ENCODE measurements at places on chromosomes 4 and X.

GRCh38 chr4:188031751-188032150 lies 36.2 kb downstream of the ZFP42 start:
- DNase-seq, result no peak

GRCh38 chr4:101328063-101328602 lies 19.2 kb downstream of the PPP3CA start:
- no peak for DNase-seq

GRCh38 chr4:123649645-123650391 lies 253.2 kb downstream of the SPRY1 start:
- DNase-seq, result peak; percentile 72

DNA sequence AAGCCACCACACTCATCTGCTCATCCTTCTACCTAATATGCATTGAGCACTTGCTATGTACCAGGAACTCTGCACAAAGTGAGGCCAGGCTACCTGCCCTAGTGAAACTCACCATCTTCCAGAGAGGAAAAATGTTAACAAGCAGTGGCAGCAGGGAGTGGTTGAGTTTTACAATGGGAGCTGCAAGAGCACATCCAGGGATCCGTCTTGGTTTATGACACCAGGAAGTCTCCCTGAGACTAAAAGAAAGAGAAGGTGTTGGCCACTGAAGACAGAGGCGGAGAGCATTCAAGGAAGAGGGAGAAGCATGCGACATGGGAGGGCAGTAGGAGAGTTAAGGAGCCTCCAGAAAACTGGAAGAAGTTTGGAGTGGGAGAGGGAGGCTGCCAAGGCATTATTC lies 178.1 kb upstream of the CPEB2 start:
- no peak for DNase-seq

- DNase-seq, result no peak
Observed at GRCh38 chr4:37648084-37648817, 37.9 kb downstream of the RELL1 start.

GRCh38 chr4:100340512-100341485 lies 150.5 kb upstream of the DDIT4L start:
- DNase-seq, result no peak

DNA sequence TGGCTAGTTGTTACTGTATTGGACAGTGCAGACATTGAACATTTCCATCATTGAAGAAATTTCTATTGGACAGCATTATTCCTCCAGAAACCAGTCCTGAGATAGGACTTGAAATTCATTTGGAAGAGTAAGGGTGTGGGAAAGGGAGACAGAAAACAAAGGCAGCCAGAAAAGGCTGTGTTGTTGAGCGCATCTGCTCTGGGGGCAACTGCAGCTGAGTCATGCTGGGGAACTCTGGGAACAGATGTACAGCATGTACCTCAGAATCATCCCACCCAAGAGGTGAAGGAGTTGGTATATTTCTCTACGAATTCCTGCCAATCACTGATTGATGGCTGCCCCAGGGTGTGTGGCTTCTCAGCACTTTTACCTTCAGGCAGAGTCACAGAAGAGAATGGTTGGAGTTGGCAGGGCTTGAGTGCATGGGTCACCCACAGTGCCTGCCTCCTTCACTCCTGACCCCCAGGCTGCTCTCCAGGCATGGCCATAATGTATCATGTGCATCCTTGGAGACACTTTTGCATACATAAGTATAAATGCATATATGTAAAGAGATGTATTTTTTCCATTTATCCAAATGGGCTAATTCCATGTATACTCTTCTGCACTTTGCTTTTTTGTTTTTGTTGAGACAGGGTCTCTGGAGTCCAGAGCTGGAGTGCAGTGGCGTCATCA lies 39.4 kb downstream of the GEMIN8 start:
- DNase-seq, result no peak

GRCh38 chrX:55008571-55009358 lies 8.6 kb downstream of the APEX2 start:
- DNase-seq, result no peak

DNA sequence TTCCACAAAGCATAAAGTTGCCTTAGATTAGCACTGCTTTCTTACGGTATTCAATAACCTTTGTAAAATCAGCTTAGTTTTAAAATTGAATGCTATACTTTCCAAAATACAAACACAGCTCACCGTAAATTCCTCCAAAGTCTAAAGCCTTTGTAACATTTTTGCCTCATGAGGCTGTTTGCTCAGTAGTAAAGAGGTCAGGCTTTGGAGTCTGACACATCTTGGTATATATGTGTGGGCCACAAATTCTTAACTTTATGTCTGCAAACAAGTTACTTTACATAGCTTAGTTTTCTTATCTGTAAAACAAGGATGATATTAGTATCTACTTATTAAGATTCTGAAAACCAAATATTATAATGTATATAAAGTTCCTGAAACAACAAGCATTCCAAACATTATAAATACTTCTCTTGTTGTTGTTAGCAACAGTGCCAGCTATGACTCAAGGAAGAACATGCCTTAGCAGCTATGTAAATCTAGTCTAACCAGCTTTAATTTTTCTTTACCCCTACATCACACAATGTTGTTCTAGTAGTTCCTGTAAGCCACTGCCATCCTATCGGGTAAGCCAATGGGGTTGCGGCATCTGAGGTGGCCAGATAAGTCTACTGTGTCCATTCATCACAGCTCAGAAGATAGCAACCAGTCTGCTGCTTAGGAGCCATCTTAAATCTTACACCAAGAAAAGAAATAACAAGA lies 709.0 kb downstream of the KLHL13 start:
- no peak for DNase-seq

- no peak for DNase-seq
Observed at GRCh38 chr4:173859091-173859713, 329.2 kb upstream of the HAND2 start.

GRCh38 chr4:140707325-140707724 lies 48.9 kb downstream of the TBC1D9 start:
- no peak for DNase-seq

DNA sequence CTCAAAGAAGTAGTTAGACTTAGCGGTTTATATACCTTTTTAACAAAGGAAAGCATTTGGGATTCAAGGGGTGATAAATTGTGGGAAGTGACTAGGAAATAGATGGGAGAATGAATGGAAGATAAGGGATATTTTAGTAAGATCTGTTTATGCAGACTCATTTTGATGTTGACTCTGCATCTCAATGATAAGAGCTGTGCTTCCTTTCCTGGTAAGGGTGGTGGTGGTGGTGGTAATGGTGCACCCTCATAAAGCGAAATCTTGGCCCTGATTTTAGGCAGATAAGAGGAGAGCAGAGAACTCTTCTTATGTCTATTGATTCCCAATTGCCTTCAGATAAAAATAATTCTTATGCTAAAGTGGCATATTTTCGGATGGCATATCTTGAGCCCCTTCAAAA lies 197.1 kb downstream of the SPRY1 start:
- no peak for DNase-seq

DNA sequence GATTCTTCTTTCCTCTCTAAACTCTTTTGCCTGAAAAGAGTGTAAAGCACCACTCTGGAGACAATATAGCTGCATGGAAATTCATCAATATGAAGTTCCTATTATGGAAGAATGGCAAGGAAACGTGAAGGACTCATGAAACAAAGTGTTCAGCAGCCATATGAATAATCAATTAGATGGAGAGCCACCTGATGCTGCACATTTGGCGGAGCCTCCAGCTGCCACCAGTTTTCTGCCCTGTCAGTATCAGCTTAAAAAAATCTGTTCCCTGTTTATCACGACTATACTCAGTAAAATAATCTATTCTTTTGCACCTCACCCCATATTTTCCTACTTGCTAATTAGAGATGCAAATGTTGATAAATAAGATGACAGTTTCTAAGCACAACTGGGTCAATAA lies 276.0 kb downstream of the UNC5C start:
- DNase-seq, result no peak

DNA sequence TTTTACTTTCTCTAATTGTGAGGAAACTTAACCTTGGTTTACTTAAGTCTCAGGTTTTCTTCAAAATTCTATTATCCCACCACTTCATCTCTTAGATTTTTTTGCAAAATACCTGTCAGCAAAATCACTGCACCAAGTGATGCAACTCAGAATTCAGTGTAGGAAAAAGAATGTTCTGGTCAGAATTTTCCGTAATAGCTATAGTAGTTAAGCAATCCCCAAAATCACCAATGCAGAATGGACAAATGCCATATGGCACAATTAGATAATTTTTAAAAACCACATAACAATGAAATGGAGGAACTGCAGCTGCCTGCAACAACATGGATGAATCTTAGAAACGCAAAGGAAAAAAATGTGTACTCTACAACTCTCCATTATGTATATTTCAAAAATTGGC lies 373.1 kb downstream of the NAF1 start:
- DNase-seq, result no peak

DNA sequence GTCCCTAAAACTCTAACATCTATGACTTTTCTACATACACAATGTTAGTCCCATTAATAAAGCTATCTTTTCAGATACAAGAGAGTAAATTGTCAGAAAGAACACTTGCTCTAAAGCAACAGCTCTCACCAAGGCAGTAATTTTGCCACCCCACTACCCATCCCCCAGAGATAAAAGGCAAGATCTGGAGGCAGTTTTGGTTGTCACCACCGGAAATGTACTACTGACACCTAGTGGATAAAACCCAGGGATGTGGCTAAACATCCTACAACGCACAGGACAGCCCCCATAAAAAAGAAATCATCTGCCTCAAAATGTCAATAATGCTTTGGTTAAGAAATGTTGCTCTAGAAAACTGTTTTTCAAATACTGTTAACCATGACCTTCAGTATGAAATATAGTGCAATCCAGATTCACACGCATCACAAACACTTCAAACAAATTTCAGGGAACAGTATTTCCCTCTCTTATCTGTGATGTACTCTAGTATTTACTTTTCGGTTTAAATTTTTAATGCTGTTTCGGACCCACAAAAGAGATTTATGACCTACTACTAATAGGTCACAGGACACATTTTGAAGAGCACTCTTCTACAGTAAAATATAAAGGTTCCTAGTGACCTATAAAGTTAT lies 5.1 kb downstream of the FBXL5 start:
- peak; percentile 21 for DNase-seq

DNA sequence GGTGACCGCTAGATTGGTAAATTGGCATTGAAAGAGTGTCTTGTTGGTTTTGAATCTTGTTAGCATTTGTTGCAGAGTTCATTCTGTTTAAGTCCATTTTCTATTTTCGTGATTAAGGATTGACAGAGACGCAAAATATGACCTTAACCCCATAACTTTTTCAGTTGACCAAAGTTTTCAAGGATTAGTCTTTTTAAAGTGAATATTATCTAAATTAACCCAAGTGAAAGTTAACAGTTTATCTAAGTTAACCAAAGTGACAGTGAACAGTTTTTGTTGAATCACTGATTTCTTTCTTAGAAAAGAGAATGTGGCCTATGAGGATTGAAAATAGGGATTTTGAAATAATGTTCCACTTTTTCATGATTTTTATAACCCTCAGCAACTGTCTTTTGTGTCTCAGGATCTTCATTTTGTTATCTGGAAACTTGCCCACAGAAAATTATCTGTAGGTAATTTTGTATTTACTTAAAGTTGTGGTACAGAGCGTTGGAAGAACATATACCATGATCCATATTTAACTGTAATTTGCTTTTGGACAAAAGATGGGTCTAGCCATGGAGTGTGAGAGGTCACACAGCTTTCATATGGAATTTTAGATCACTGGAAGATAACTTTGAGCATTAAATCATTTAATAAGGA lies 3.3 kb downstream of the CPEB2 start:
- no peak for DNase-seq
